ENCODE measurements at places on chromosomes 7 and 10. TPM values are rescaled to one million over a fixed set of nuclear protein-coding genes. Genes with fewer than 3 reads are reported as not detected.

DNA sequence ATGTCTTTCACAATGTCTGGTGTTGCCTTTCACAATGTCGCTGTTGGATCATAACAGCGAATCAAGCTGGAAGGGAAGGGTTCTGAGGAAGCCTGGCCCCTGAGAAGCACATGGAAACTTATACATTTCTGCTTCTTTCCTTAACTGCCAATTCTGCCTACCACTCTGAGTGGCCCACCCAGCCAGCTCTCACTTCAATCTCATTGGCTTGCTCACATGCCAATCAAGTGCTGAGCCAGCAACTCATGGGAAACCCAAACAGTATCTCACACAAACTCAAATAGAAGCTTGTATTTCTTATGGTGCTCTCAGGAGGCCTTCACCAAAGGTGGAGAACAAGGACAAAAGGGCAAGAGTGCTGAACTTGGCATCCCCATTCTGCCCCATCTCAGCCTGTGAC, 117.4 kb upstream of the GPR26 start:
- peaks cover 2% of the 10 kb centered on the region for H3K36me3 ChIP-seq
- H3K4me1 ChIP-seq: no peaks in the 10 kb centered on the region
- peaks cover 31% of the 10 kb centered on the region for H3K27me3 ChIP-seq

DNA sequence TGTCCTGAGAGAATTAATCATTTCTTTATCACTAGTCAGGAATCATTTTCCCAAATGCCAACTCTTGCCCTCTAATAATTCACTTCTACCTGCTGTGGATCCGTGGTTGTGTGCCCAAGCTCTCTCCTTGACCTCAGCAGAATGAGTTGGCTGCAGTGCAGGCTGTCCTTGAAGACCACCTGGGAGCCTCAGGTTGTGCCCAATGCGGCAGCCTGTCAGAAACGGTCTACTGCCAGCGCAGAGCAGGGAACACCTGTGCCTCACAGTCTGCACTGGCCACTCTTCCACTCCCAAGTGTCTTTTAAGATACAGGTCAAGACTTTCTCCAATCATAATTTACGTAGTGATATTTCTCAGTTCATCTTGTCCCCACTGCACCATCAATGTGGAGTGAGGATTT, 246.0 kb upstream of the PHF14 start:
- H3K4me1 ChIP-seq: no peaks in the 10 kb centered on the region
- H3K27me3 ChIP-seq: peaks cover 4% of the 10 kb centered on the region
- H3K4me3 ChIP-seq: no peak overlapping the region
- no peak overlapping the region for H3K27ac ChIP-seq
- no peaks in the 10 kb centered on the region for H3K36me3 ChIP-seq
- DNase-seq: no peak

The CYP3A7 gene
- not detected for total RNA-seq

The LRRD1 gene
- not detected for total RNA-seq

The POLR3A gene
- total RNA-seq: 12.0 TPM

DNA sequence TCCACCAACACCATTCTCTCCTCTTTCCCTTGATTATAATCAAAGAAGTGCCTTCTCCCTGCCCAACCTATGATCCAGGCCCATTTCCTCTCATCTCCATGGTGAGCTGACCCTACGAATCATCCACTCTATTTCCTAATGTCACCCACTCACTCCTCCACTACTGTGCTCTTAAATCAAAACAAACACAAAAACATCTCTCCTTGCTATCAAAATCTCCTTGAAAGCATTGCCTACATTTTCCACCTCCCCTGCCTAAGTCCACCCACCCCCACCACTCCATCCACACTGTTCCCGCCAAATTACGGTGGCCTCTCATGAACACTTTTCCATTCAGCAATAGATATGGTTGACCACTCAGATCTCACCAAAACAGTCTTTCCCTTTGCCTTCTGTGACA, 5.3 kb downstream of the DYDC1 start:
- H3K4me1 ChIP-seq: peaks cover 6% of the 10 kb centered on the region
- H3K27ac ChIP-seq: no peak overlapping the region
- H3K4me3 ChIP-seq: no peak overlapping the region
- DNase-seq: no peak
- peaks cover 3% of the 10 kb centered on the region for H3K36me3 ChIP-seq

The LIPM gene
- total RNA-seq: not detected

GRCh38 chr10:101139421-101139911, 8.4 kb downstream of the TLX1 start:
- peaks cover 12% of the 10 kb centered on the region for H3K36me3 ChIP-seq
- H3K27me3 ChIP-seq: peaks cover 94% of the 10 kb centered on the region
- H3K4me3 ChIP-seq: peak overlapping the region; percentile 33
- H3K27ac ChIP-seq: no peak overlapping the region

The NUTM2B gene
- 1.7 TPM for total RNA-seq

The TYW1B gene
- 4.8 TPM for total RNA-seq

- peak overlapping the region; percentile 92 for H3K4me3 ChIP-seq
- DNase-seq: no peak
- no peaks in the 10 kb centered on the region for H3K27me3 ChIP-seq
Observed at GRCh38 chr10:102065561-102066398, 631 bp downstream of the HPS6 start.

The THNSL1 gene
- 0.73 TPM for total RNA-seq

GRCh38 chr10:88019753-88020152, 156.3 kb downstream of the PTEN start:
- H3K36me3 ChIP-seq: peaks cover 2% of the 10 kb centered on the region
- no peaks in the 10 kb centered on the region for H3K27me3 ChIP-seq
- DNase-seq: no peak
- no peak overlapping the region for H3K4me3 ChIP-seq
- H3K27ac ChIP-seq: no peak overlapping the region

DNA sequence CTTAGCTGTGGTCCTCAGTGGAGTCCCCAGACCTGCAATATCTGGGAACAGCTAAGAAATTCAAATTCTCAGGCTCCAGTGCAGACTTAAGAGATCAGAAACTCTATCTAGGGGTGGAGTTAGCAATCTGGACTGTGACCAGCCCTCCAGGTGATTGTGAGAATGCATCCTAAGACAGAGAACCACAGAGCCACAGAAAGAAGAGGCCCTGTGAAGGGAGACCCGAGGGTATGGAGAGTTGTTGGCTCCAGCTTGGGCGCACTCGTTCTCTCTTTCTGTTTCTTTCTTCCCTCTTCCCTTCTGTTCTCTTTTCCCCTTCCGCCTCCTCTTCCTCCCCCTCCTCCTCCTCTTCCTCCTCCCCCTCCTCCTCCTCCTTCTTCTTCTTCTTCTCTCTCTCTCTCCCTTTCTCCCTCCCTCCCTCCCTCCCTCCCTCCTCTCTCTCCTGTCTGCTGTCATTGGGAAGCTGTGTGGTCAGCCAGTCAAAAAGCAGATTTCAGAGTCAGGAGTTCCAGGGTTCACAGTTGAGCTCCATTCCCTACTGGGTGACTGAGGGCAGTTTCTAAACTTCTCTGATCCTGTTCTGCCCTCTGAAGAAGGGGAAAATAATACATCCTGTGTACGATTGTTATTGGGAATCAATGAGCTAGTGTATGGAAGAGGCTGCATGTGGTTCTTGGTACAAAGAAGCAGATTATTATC, 62.1 kb upstream of the STEAP1B start:
- H3K4me1 ChIP-seq: peaks cover 32% of the 10 kb centered on the region
- H3K27me3 ChIP-seq: peaks cover 34% of the 10 kb centered on the region
- H3K4me3 ChIP-seq: no peak overlapping the region

GRCh38 chr7:74012842-74013249, 15.1 kb upstream of the ELN start:
- H3K36me3 ChIP-seq: no peaks in the 10 kb centered on the region
- H3K4me1 ChIP-seq: peaks cover 2% of the 10 kb centered on the region
- no peak overlapping the region for H3K4me3 ChIP-seq

- no peaks in the 10 kb centered on the region for H3K27me3 ChIP-seq
- no peak for DNase-seq
- no peak overlapping the region for H3K4me3 ChIP-seq
- no peak overlapping the region for H3K27ac ChIP-seq
Observed at GRCh38 chr7:132557489-132558044, 18.7 kb downstream of the PLXNA4 start.

The MSS51 gene
- total RNA-seq: 2.6 TPM

- H3K4me3 ChIP-seq: no peak overlapping the region
- H3K27me3 ChIP-seq: no peaks in the 10 kb centered on the region
- no peak overlapping the region for H3K27ac ChIP-seq
Observed at GRCh38 chr10:21021843-21022594, 124.9 kb upstream of the NEBL start.

DNA sequence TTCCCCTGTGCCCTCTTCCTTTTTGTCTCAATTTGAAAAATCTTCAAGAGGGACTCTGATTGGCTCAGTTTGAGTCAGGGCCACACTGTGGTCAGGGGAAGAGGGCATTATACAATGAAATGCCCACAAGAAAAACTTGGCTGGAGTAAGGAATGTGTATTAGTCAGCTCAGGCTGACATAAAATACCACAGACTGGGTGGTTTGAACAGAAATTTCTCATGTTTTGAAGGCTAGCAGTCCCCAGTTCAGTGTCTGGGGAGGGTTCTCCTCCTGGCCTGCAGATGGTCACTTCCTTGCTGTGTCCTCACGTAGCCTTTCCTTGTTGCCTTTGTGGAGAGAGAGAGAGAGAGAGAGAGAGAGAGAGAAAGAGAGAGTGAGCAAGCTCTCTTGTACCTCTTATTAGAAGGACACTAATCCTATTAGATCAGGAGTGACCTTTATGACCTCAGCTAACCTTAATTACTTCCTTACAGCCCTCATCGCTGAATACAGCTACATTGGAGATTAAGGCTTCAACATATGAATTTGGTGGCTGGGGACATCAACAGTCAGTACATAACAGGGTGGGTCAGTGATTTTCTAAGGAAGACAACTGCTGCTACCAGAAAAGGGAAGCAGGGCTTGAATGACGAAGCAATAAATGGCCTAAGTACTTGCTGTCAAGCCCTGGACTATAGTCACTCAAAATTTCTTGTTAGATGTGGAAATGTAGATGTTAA, 25.8 kb upstream of the FAM13C start:
- H3K27me3 ChIP-seq: no peaks in the 10 kb centered on the region
- H3K36me3 ChIP-seq: no peaks in the 10 kb centered on the region
- H3K4me1 ChIP-seq: no peaks in the 10 kb centered on the region
- no peak overlapping the region for H3K27ac ChIP-seq

The TLX1 gene
- not detected for total RNA-seq

GRCh38 chr10:37667736-37668135, 189.7 kb downstream of the ZNF248 start:
- no peak overlapping the region for H3K4me3 ChIP-seq
- no peak for DNase-seq
- no peaks in the 10 kb centered on the region for H3K4me1 ChIP-seq
- H3K27me3 ChIP-seq: no peaks in the 10 kb centered on the region

- no peak for DNase-seq
- H3K36me3 ChIP-seq: no peaks in the 10 kb centered on the region
- H3K27me3 ChIP-seq: peaks cover 7% of the 10 kb centered on the region
- no peak overlapping the region for H3K27ac ChIP-seq
- no peak overlapping the region for H3K4me3 ChIP-seq
Observed at GRCh38 chr10:100027416-100027815, 17.7 kb upstream of the DNMBP start.

The DLX6 gene
- not detected for total RNA-seq

The MSMB gene
- total RNA-seq: not detected

GRCh38 chr7:112213735-112214134, 7.2 kb downstream of the ZNF277 start:
- H3K27ac ChIP-seq: no peak overlapping the region
- H3K4me3 ChIP-seq: no peak overlapping the region
- no peaks in the 10 kb centered on the region for H3K36me3 ChIP-seq
- no peaks in the 10 kb centered on the region for H3K27me3 ChIP-seq
- peaks cover 24% of the 10 kb centered on the region for H3K4me1 ChIP-seq

The PSD gene
- 5.1 TPM for total RNA-seq

DNA sequence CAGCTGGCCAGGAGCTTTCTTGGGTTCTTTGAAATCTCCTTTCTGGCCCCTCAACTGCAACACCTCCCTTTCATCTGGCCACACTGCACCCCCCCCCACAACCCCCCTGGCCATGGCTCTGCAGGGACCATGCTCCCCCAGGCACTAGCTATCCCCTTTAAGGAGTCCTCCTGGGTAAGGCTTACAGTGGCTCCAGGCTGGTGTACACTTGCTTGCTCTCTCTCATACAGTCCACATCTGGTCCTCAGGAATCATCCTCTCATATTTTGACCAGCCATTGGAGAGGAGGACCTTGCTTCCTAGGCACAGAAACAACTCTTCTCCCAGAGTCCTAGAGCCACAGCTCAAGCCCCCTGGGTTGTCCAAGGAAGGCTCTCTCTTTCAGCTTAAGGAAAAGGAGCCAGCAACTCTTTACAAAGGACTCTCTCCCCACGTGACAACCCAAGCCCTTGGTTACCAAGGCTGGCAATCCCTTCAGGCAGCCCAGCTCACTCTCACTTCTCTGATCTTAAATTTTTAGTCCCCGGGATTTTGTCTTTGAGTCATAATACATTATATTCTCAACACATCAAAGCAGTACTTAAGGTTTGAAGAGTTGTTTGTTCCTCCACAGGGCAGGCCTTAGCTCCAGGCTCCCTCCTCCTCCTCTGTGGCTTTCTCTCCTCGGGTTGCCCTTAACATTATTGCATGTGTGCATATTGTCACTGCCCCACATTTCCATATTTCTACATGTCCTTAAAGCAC, 9.9 kb downstream of the GARIN1A start:
- H3K4me3 ChIP-seq: no peak overlapping the region
- H3K36me3 ChIP-seq: peaks cover 6% of the 10 kb centered on the region
- no peak for DNase-seq
- peaks cover 2% of the 10 kb centered on the region for H3K27me3 ChIP-seq
- H3K4me1 ChIP-seq: peaks cover 3% of the 10 kb centered on the region
- no peak overlapping the region for H3K27ac ChIP-seq

The CNTNAP2 gene
- 0.37 TPM for total RNA-seq

DNA sequence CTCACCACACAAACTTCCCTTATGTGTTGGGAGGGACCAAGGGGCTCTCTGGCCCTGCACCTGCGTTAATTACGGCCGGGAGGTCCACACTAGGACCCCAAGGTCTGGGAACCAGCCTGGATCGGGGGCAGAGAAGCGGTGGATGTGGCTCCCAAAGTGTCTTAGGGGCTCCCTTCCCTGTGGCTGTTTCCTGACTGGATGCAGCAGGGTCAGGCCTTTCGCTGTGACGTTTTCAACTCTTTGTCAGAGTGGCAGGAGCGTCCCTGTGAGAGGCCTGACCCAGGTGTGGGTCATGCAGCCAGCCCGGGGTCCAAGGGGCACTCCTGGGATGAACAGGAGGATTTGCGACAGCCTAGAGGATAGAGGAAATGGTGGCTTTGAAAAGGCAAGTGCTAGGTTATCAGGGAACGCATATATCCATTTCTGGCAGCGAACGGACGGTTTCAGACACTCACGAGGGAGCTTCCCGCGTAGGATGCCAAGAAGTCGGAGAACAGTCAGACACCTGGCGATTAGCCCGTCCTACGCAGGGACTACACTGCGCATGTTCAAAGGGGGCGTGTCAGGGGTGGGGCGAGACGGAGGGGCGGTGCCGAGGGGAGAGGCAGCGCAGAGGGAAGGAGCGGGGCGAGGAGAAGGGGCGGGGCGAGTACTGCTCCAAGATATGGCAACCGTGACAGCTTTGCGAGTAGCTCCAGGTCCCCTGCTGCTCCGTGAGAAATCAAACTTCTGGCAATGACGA, 46.2 kb upstream of the ZNF716 start:
- no peaks in the 10 kb centered on the region for H3K4me1 ChIP-seq
- no peak for DNase-seq

DNA sequence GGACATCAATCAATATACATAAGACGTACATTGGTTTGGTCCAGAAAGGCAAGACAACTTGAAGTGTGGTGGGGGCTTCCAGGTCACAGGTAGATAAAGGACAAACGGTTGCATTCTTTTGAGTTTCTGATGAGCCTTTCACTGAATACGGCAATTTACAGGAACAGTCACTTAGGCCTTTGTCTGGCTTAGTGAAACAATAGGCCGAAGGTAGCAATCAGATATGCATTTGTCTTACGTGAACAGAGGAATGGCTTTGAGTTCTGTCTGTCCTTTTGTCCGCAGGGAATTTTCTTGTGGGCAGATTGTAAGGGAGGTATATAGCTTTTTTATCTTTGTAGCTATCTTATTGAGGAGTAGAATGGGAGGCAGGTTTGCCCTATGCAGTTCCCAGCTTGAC, 10.8 kb upstream of the STN1 start:
- no peaks in the 10 kb centered on the region for H3K27me3 ChIP-seq
- no peak overlapping the region for H3K27ac ChIP-seq
- no peak overlapping the region for H3K4me3 ChIP-seq
